ENCODE measurements at places on chromosomes 4 and X.

DNA sequence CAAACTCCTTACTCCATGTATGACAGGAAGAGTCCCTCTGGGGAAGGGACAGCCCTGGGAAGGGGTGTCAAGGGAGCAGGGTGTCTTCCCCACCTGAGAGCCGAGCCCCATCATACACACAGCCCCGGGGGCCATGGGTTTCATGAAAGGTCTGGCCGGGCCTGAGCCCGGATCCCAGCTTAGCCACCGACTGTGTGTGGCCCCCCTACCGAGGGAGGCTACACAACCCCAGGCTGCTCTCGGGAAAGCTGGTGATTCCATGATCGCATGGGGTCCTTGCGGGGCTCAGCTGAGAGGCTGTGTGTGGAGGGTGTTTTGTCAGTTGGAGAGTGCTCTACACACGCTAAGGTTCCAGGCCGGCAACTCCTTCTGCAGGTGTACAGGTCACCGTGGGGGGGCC lies 55.6 kb downstream of the SORCS2 start:
- DNase-seq: no peak

DNA sequence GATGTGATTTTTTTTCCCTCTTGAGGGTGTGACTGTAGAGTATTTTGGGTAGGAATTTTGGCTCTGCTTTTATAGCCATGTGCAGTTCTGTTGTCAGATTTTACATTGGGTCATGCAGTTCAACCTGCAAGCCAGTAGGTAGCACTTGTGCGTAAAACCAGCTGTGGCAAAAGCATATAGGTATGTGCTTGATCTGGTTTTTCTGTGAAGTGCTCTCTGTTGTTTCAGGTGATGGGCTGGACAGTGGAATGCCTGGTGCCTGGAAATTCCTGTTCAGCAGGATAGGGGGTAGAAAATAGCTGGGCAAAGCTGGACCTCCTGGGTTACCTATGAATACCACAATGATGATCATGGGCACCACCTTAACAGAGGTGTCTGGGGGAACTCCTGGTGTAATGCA lies 584.2 kb upstream of the PCDH10 start:
- DNase-seq: peak; percentile 17

DNA sequence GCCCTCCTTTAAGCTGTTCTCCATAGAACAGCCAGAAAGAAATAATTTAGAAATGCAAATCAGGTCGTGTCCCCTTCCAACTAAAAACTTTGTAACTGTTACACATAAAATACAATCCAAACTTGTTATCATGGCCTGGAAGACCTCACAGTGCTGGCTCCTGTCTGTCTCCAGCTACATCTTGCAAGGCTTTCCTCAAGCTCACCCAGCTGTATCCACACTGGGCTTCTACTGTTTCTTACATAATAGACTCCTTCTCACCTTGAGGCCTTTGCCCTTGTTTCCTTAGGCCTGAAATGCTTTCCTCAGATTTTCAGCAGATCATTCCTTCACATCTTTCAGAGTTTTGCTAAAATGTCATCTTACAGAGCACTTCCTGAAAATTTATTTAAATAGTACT lies 33.5 kb upstream of the USP53 start:
- no peak for DNase-seq

DNA sequence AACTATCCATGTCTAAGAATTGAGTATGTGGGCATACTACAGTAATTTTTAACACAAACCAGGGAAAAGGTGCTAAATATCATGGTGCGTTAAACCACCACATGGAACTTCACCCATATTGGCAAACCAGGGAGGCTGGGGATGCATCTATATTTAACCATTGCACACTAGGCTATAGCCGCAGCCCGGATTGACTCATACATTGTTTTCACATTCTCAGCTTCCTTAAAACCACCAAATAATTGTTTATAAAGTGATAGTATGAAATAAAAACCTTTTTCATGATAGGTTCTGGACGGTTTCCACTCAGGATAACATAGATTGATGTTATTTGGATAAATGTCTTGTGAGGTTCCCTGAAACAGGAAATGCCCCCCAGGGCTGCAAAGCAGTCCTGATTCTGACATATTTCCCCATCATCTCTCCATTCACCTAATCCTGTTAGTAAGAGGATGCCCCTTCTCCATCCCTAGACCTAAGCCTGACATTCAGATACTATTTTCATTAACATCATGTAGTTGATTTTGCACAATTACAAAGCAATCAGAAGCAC lies 7.9 kb downstream of the COL25A1 start:
- no peak for DNase-seq

GRCh38 chr4:61580721-61581377 lies 380.7 kb downstream of the ADGRL3 start:
- DNase-seq: no peak

GRCh38 chr4:188971125-188971524 lies 831.9 kb downstream of the TRIML1 start:
- peak; percentile 46 for DNase-seq

DNA sequence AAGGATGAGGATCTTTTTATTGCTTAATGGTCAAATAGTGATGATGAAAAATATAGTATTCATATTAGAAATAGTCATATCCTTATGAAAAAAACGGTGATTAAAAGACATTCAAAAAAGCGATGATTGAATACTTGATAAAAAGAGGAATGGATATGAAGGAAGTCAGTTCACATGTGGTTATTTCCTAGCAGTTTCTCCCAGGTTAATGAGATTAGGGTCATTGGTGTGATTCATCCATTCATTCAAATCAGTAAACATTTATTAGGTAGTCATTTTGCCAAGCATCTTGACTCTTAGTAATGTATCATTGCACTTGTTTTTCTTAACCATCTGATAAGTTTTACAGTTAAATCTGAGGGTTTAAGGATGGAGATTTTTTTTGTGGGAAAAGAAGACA lies 294.1 kb downstream of the ARHGAP24 start:
- no peak for DNase-seq

DNA sequence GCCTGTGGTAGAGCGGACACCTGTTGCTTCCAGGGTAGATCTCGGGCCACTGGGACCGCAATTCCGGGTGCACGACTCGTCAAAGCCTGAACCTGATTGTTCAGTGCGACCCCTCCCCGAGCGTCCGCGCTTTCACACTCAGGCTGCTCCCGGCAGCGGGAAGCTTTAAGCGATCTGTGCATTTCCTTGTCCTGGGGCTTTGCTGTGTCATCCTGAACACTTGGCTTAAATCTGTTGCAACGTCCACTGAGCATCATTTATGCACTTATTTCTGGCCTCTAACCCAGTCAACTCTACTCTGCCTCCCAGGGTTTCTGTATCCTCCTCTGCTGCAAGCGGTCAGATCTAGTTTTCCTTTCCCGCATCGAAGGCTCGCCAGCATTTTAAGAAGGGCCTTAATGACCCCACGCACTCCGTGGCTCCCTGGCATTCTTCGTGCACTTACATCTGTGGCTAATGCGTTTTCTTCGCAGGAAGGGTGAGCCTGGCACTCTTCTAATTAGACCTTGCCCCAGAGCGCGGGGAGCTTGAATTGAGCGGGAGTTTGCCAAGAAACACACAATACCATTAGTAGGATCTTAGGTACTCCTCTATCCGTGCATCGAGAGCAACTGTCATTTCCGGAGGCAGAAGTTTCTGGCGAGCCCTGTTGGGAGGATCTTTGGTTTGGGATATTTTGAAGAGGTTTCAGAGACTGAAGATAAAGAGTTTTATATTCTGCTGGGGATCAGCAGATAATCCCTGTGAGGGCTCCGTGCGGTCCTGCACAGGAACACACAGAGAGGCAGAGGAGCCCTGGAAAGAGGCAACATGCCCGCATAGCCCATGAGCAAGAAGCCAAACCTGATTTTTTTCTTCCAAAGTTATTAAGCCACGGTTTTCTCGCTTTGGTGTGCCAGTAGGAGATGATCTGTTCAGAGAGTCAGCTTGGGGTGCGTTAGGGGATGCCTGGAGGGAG lies 654 bp upstream of the DDIT4L start:
- no peak for DNase-seq

GRCh38 chrX:154761977-154762536 lies 607 bp upstream of the DKC1 start:
- peak; percentile 21 for DNase-seq

- DNase-seq: peak; percentile 53
Observed at GRCh38 chr4:125091-125771, 930 bp downstream of the ZNF718 start.

DNA sequence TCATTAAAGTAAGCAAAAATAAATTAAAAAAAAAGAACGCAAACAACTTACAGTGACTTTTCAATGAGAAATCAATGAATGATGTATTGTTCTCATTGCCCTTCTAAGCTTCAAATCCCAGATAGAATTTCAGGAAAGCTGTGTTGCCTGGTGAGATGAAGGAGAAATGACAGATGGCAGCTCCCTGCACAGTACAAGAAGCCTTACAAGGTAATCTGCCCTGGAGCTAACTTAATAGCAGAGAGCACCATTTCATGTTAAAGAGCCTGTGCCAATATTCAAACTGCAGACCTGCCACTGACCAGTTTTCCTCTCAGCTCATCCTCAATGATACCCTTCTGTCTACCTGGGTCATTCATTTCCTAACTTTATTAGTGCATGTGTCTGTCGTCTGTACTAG lies 54.0 kb downstream of the GC start:
- no peak for DNase-seq

- no peak for DNase-seq
Observed at GRCh38 chrX:30215357-30215843, at the start of gene MAGEB2. MAGEB2 (plus strand) TSS chrX:30215563; CDS start chrX:30218581, 3,018 bp downstream.

DNA sequence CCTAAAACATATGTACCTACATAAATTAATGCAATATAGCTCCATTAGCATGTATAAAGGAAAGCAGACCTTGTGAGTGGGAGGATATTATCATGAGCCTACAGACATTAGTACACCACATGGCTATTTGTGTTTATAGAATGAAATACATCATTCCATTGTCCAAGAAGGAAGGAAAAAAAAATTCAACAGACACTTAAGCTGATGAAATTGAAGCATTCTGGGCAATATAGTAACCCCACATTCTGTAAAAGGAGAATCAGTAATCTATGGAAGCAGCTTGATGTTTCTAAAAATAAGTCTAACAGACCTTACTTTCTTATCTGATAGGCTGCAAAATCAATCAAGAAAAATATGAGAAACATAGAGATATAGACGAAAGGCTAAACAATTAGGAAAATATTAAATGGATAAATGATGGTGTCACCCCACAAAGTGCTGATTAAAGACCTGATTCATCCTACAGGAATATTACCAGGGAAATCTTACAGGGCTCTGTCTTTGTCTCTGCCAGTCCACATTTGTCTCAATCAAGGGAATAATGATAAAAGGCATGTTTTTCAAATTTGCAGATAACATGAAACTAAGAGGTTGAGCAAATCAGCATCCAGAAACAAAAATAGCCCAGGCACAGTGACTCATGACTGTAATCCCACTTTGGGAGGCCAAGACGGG lies 76.8 kb downstream of the COMMD8 start:
- DNase-seq: no peak

- DNase-seq: no peak
Observed at GRCh38 chr4:163710158-163710557, 215.7 kb downstream of the TMA16 start.

DNA sequence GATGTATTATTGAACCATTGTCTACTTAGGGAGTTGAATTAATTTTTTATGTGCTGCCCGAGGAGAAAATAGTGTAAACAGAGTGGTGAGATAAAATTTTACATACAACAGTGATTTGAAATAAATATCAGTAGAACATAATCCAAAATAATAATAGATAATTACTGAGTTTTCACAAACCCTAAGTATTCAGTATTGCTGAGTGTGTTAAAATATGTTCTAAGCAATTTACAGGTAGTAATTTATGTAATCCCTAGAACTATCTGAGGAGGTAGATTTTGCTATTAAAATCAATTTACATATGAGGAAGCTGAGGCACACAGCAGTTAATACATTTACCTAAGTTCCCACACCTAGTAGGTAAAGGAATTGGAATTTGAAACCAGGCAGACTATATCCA lies 134.7 kb upstream of the FAT1 start:
- no peak for DNase-seq

DNA sequence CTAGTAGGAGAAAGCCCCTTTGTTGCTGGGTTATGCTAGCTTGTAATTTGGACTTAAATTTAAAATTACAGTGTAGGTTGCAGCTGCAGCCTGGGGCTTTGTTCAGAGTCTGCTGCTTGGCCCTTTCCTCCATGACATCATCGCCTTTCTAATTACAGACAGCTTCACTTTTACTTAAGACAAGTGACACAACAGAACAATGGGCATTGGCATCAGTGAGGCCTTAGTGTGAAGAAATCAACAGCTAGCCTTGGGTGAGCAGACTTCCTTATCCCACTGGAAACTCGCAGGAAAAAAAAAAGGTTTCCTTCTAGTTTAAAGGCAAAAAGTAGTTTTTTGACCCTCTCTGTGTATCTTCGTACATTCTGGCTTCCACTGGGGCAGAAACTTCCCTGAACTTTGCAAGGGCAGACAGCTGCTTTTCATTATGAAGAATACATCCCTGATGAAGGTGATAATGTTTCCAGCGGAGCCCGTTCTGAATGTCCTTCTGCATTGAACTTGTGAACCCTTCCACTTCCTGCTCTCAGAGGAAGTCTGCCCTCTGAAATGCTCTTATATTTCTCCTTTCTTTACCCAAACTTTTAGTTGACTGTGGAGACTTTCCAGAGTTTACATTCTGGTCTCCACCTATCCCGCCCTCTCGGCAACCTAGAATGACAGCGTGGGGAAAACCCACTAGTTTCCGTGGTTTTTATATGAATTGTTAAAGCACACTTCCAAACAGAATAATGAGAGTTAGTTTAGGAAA lies 123.2 kb upstream of the FAM9C start:
- no peak for DNase-seq

- no peak for DNase-seq
Observed at GRCh38 chrX:50707405-50707804, 106.6 kb downstream of the SHROOM4 start.

DNA sequence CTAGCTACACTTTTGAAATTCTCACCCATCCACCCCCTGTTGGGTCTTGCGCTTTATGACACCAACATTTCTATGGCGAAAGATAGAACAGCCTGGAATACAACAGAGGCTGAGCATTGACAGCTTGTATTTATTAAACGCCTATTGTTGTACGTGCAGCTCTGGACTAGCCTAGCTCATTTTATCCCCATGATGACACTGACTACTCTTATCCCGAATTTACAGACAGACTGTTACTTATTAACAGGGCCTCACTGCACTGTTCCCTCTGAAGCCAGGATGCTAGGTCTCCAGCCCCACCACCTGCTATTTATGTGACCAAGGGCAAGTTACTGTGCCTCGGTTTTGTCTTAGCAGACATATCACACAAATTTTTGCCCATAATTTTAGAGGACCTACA lies 1.0 kb upstream of the RFC1 start:
- DNase-seq: no peak

DNA sequence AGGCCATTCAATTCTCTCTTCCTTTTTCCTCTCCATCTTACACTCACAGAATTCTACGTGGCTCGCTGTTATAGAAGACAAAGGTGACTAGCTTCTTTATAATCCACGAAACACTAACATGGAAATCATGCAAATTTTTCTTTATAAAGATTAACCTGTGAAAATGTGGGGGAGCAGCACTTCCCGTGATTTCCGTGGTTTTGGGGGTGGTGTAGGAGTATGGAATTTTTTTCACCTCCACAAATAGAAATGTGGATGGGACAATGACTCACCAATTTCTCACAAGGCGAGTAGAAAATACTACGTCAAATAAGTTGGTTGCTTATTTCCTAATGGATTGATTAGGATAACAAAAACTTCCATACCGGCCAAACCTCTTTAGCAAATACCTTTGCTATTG lies 719.2 kb upstream of the TENM3 start:
- DNase-seq: no peak

- no peak for DNase-seq
Observed at GRCh38 chr4:70749313-70749712, 27.5 kb downstream of the RUFY3 start.
